ENCODE measurements at places on chromosomes 11 and 22. TPM values are rescaled to one million over a fixed set of nuclear protein-coding genes. Genes with fewer than 3 reads are reported as not detected.

Gene SLC25A18
- 0.28 TPM for total RNA-seq

Gene CYB561A3
- total RNA-seq, result 39.2 TPM

Gene SLC25A45
- total RNA-seq, result 2.9 TPM

Gene TEX54
- total RNA-seq, result not detected

GRCh38 chr11:87866951-87867350, 308.3 kb downstream of the RAB38 start:
- H3K4me3 ChIP-seq, result no peak overlapping the region
- H3K27ac ChIP-seq, result no peak overlapping the region
- H3K36me3 ChIP-seq, result no peaks in the 10 kb centered on the region
- no peak for DNase-seq

Data from Calu3 (cell line).